ENCODE measurements at places on chromosomes 11 and 22. TPM values are rescaled to one million over a fixed set of nuclear protein-coding genes. Genes with fewer than 3 reads are reported as not detected.

The OR52I1 gene
- total RNA-seq = not detected

GRCh38 chr11:2314136-2314524 is 12.3 kb downstream of the TSPAN32 start:
- no peaks in the 10 kb centered on the region for H3K36me3 ChIP-seq
- peak overlapping the region; percentile 85 for H3K27ac ChIP-seq
- DNase-seq = peak; percentile 28
- H3K27me3 ChIP-seq = no peaks in the 10 kb centered on the region

- H3K27me3 ChIP-seq = no peaks in the 10 kb centered on the region
- peaks cover 17% of the 10 kb centered on the region for H3K36me3 ChIP-seq
- no peak overlapping the region for H3K27ac ChIP-seq
- H3K4me1 ChIP-seq = peaks cover 19% of the 10 kb centered on the region
- no peak overlapping the region for H3K4me3 ChIP-seq
Measured at GRCh38 chr22:25696763-25697162, 45.2 kb upstream of the MYO18B start.

- H3K27ac ChIP-seq = no peak overlapping the region
- H3K27me3 ChIP-seq = no peaks in the 10 kb centered on the region
- peaks cover 34% of the 10 kb centered on the region for H3K4me1 ChIP-seq
- H3K4me3 ChIP-seq = no peak overlapping the region
Measured at GRCh38 chr22:40051322-40051721, 56.6 kb downstream of the FAM83F start.

- H3K4me1 ChIP-seq = peaks cover 42% of the 10 kb centered on the region
- peaks cover 30% of the 10 kb centered on the region for H3K36me3 ChIP-seq
- DNase-seq = no peak
- H3K27me3 ChIP-seq = no peaks in the 10 kb centered on the region
Measured at GRCh38 chr22:36152088-36152487, 8.5 kb downstream of the APOL3 start.

Data from heart left ventricle (tissue), 16 donors.